ENCODE measurements at places on chromosomes 16 and 17.

- DNase-seq, result no peak
These were observed 15.0 kb downstream of the CD300E start for GRCh38 chr17:74608511-74608910.

GRCh38 chr16:67649494-67649931 is 4.6 kb downstream of the CARMIL2 start:
- DNase-seq, result no peak

- DNase-seq, result no peak
These were observed 1.7 kb downstream of the TMC6 start for GRCh38 chr17:78126895-78127238.

GRCh38 chr16:2015117-2015946 is 4.3 kb upstream of the NPW start:
- no peak for DNase-seq

DNA sequence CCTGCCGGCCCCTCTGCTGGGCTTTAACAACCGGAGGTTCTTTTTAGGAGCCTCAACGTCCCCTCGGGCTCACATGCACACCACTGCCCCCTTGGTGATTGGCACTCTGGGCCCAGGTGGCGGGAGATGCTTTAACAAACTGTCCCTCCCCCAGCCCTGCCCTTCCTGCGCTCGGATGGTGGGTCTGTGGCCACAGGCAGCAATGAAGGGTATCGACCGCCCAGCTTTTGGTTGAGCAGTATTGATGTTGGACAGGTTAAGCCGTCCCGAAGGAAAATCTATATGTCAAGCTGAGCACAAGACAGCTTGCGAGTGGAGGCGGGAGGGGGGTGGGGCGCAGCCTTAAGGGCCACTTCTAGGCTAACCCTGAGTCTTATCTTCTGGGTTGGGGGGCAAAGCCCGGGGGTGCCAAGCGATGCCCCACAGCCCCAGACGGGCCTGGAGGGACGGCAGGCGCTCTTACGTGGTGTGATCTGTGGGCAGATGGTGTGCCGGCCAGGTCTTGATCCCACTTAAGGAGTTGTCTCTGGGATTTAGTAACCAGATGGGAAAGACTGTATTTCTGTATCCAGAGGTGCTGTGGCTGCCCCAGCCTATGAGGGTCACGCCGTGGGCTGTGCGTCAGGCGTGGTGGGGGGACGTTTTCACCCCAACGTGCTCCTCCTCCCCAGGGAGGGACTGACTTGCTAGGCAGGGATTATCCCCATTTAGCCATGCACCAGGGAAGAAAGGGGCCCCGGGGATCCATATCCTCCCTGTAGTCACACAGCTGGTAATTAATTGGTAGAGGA is 6.2 kb downstream of the GSE1 start:
- no peak for DNase-seq

- DNase-seq, result no peak
These were observed 28.2 kb downstream of the ZFHX3 start for GRCh38 chr16:73019457-73020362.
